ENCODE measurements at places on chromosomes 3 and 15. TPM values are rescaled to one million over a fixed set of nuclear protein-coding genes. Genes with fewer than 3 reads are reported as not detected.

KIF15 gene
- total RNA-seq: 0.87 TPM

ARL6IP5 gene
- total RNA-seq: 136 TPM

RTP3 gene
- total RNA-seq: not detected

NEO1 gene
- total RNA-seq: 41.4 TPM

USP50 gene
- total RNA-seq: not detected

RASGRF1 gene
- total RNA-seq: 0.98 TPM

GPR62 gene
- 1.0 TPM for total RNA-seq

RPL22L1 gene
- 59.0 TPM for total RNA-seq

TM4SF1 gene
- total RNA-seq: 143 TPM

RTP1 gene
- total RNA-seq: not detected

TM4SF18 gene
- 1.5 TPM for total RNA-seq

PAQR5 gene
- 3.0 TPM for total RNA-seq

CLEC3B gene
- 137 TPM for total RNA-seq
